ENCODE measurements at places on chromosomes 4 and X.

- DNase-seq, result no peak
Measured at GRCh38 chr4:29199485-29199884, 1520.7 kb upstream of the PCDH7 start.

- DNase-seq, result no peak
Measured at GRCh38 chrX:143934542-143934941, 50.7 kb downstream of the UBE2NL start.

GRCh38 chr4:13143222-13144070 lies 340.7 kb downstream of the RAB28 start:
- DNase-seq, result no peak

- peak; percentile 77 for DNase-seq
Measured at GRCh38 chr4:94545296-94545695, 93.6 kb downstream of the PDLIM5 start.

DNA sequence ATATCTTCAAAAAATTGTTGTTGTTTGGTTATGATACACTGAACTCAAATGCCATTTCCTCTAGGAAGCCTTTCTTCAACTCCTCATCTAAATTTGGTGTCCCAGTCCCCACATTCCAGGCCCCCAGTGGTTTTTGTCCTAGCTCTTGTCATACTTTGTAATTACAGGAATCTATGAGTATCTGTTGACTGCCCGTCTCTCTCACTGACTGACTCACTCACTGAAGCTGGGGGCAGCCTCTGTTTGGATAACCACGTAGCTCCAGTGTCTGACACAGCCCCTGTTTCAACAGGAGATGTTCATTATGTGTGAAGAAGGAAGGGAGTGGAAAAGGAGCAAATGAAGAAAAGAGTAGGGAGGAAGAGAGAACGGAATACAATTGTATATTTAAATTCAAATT lies 284.1 kb upstream of the TENM3 start:
- peak; percentile 84 for DNase-seq

- DNase-seq, result no peak
Measured at GRCh38 chrX:134591502-134591901, 66.8 kb downstream of the PLAC1 start.

- DNase-seq, result no peak
Measured at GRCh38 chrX:17860811-17861488, at the start of gene RAI2. Gene RAI2, minus strand, starts transcription at chrX:17861298. Its CDS starts 59,288 bp downstream, at chrX:17802010.

All from SJSA1 (cell line).